Heart right ventricle (tissue), 16 donors: ENCODE measurements at places on chromosomes 13 and 19. TPM values are rescaled to one million over a fixed set of nuclear protein-coding genes. Genes with fewer than 3 reads are reported as not detected.

GRCh38 chr13:34161931-34162543, 344.1 kb downstream of the RFC3 start:
- no peak for DNase-seq
- H3K27ac ChIP-seq: peak overlapping the region; percentile 77
- H3K4me1 ChIP-seq: peaks cover 18% of the 10 kb centered on the region
- no peaks in the 10 kb centered on the region for H3K36me3 ChIP-seq

GRCh38 chr13:28820099-28821051, at the start of gene MTUS2:
Gene MTUS2 (plus strand): TSS chr13:28820339.
- no peak for DNase-seq
- peak within 1 kb of the TSS; percentile 30 for H3K4me3 ChIP-seq
- H3K27me3 ChIP-seq: peaks cover 67% of the 10 kb centered on the region
- peak within 1 kb of the TSS; percentile 34 for H3K27ac ChIP-seq
- no peaks in the 10 kb centered on the region for H3K4me1 ChIP-seq

GRCh38 chr19:48630296-48631063, 6.7 kb downstream of the DBP start:
- peak; percentile 78 for DNase-seq
- no peak overlapping the region for H3K4me3 ChIP-seq
- peaks cover 57% of the 10 kb centered on the region for H3K4me1 ChIP-seq
- peaks cover 3% of the 10 kb centered on the region for H3K36me3 ChIP-seq
- peak overlapping the region; percentile 77 for H3K27ac ChIP-seq
- no peaks in the 10 kb centered on the region for H3K27me3 ChIP-seq

- no peaks in the 10 kb centered on the region for H3K4me1 ChIP-seq
- no peak overlapping the region for H3K4me3 ChIP-seq
- H3K27me3 ChIP-seq: peaks cover 6% of the 10 kb centered on the region
- no peaks in the 10 kb centered on the region for H3K36me3 ChIP-seq
Observed at GRCh38 chr19:30064771-30065494, 122.9 kb downstream of the URI1 start.

DNA sequence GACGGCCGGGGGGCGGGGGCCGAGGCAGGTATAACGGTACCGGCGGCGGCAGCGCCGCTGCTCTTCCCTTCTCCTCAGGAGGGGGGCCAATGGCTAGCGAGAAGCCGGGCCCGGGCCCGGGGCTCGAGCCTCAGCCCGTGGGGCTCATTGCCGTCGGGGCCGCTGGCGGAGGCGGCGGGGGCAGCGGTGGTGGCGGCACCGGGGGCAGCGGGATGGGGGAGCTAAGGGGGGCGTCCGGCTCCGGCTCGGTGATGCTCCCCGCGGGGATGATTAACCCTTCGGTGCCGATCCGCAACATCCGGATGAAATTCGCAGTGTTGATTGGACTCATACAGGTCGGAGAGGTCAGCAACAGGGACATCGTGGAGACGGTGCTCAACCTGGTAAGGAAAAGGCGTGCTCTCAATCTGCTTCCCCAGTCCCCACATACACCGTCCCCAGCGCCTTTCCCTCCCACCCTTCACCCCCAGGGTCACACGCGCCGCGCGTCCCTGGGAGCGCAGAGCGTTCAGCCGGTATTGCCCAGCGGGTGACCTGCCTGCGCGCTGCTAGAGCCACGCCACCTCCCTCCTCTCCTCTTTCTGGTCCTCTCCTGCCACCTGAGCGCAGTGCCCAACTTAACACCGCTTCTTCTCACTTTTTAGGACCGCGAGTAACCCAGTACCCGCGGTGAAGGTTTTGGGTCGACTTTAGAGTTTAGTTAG, 814 bp downstream of the NBEA start:
- peak overlapping the region; percentile 88 for H3K4me3 ChIP-seq
- H3K36me3 ChIP-seq: no peaks in the 10 kb centered on the region
- peak overlapping the region; percentile 83 for H3K27ac ChIP-seq
- H3K27me3 ChIP-seq: no peaks in the 10 kb centered on the region
- peaks cover 26% of the 10 kb centered on the region for H3K4me1 ChIP-seq

- DNase-seq: no peak
- H3K27me3 ChIP-seq: no peaks in the 10 kb centered on the region
- H3K27ac ChIP-seq: no peak overlapping the region
- H3K4me3 ChIP-seq: no peak overlapping the region
- no peaks in the 10 kb centered on the region for H3K4me1 ChIP-seq
Observed at GRCh38 chr13:40031031-40031430, 375.6 kb downstream of the COG6 start.

DNA sequence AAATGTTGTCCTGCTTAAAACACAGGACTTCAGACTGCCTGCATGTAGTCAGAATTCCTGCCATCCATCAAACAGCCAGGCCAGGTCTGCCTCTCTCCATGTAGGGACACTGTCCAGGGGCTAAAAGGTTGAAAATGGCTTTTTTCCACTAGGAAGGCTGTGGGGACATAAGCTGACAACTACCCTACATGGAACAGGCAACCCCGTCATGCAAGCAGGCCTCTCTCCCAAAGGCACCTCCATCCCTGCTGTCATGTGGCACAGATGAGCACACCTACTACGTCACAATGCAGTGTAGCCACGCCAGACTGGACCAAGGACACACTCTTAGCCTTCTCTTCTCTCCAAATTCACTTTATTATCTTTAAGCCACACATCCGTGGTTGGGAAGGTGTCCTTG, 40.8 kb downstream of the LATS2 start:
- no peaks in the 10 kb centered on the region for H3K27me3 ChIP-seq
- peaks cover 65% of the 10 kb centered on the region for H3K4me1 ChIP-seq
- no peak for DNase-seq
- no peaks in the 10 kb centered on the region for H3K36me3 ChIP-seq
- H3K4me3 ChIP-seq: no peak overlapping the region

- H3K4me3 ChIP-seq: no peak overlapping the region
- H3K4me1 ChIP-seq: peaks cover 8% of the 10 kb centered on the region
- H3K27ac ChIP-seq: no peak overlapping the region
- no peak for DNase-seq
Observed at GRCh38 chr13:99542788-99543406, 41.6 kb downstream of the TM9SF2 start.

- H3K27me3 ChIP-seq: no peaks in the 10 kb centered on the region
- DNase-seq: no peak
- no peak overlapping the region for H3K4me3 ChIP-seq
- H3K4me1 ChIP-seq: peaks cover 9% of the 10 kb centered on the region
- peak overlapping the region; percentile 13 for H3K27ac ChIP-seq
Observed at GRCh38 chr13:34671137-34671536, 270.9 kb upstream of the NBEA start.

- H3K36me3 ChIP-seq: no peaks in the 10 kb centered on the region
- H3K27me3 ChIP-seq: peaks cover 18% of the 10 kb centered on the region
- H3K27ac ChIP-seq: no peak overlapping the region
- H3K4me1 ChIP-seq: no peaks in the 10 kb centered on the region
- no peak overlapping the region for H3K4me3 ChIP-seq
- DNase-seq: no peak
Observed at GRCh38 chr19:29121684-29122083, 91.3 kb downstream of the UQCRFS1 start.

DNA sequence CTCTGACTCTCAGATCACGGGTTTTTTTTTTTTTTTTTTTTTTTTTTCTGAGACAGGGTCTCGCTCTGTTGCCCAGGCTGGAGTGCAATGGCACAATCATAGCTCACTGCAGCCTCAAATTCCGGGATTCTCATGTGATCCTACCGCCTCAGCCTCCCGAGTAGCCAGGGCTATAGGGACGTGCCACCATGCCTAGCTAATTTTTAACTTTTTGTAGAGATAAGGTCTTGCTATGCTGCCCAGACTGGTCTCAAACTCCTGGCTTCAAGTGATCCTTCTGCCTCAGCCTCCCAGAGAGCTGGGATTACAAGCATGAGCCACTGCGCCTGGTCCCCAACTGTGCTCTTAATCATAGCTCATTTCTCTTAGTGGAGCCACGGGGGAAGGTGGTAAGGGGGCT, 4.6 kb upstream of the GRAMD1A start:
- no peak for DNase-seq
- peaks cover 63% of the 10 kb centered on the region for H3K4me1 ChIP-seq
- no peaks in the 10 kb centered on the region for H3K36me3 ChIP-seq
- H3K27ac ChIP-seq: peak overlapping the region; percentile 70
- no peak overlapping the region for H3K4me3 ChIP-seq

- DNase-seq: peak; percentile 50
- peaks cover 12% of the 10 kb centered on the region for H3K27me3 ChIP-seq
- no peaks in the 10 kb centered on the region for H3K36me3 ChIP-seq
Observed at GRCh38 chr13:76965759-76966421, 17.6 kb downstream of the ACOD1 start.

DNA sequence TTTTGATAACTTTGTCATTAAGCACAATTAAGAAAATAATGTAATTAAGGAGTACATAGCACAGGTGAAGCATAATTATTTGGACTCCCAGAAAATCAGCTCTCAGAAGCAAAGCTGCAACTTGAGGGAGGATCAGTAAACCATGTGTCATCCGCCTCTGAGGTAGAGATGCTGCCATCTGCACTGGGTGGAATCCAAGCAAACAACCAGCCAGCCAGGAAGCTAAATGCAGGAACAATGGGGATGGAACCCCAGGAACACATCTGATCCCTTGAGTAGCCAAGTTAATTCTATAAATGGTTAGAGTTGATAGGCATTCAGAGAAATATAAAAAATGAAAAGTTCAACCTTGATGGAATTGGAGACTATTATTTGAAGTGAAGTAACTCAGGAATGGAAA, 520.2 kb downstream of the RFC3 start:
- H3K4me3 ChIP-seq: no peak overlapping the region
- H3K4me1 ChIP-seq: no peaks in the 10 kb centered on the region
- no peak for DNase-seq

- peak overlapping the region; percentile 2 for H3K27ac ChIP-seq
- no peaks in the 10 kb centered on the region for H3K4me1 ChIP-seq
- H3K27me3 ChIP-seq: no peaks in the 10 kb centered on the region
- no peak for DNase-seq
Observed at GRCh38 chr13:67086260-67086659, 143.9 kb downstream of the PCDH9 start.

GRCh38 chr13:26721251-26722121, 39.1 kb downstream of the GPR12 start:
- peaks cover 8% of the 10 kb centered on the region for H3K27me3 ChIP-seq
- H3K4me3 ChIP-seq: no peak overlapping the region
- no peak for DNase-seq

DNA sequence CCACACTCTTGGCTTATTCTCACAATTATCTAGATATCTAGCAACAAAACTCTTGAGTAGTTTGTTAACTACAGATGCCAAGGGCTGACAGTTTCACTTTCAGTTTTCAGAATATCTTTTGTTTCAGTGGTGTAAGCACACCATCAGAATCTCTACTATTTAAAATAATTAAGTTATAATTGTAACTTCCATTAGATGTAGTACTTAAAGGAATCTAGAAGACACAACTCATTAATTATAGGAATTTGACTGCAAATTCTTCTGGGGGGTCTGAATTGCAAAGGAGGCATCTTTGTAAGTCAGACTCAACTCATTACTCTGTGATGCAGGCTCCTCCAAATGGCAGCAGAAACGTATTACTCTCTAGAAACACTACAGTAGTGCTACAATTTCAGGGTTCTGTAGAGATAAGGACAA, 44.9 kb upstream of the USPL1 start:
- H3K4me3 ChIP-seq: peak overlapping the region; percentile 33
- no peaks in the 10 kb centered on the region for H3K36me3 ChIP-seq
- peak overlapping the region; percentile 43 for H3K27ac ChIP-seq
- no peaks in the 10 kb centered on the region for H3K27me3 ChIP-seq

DNA sequence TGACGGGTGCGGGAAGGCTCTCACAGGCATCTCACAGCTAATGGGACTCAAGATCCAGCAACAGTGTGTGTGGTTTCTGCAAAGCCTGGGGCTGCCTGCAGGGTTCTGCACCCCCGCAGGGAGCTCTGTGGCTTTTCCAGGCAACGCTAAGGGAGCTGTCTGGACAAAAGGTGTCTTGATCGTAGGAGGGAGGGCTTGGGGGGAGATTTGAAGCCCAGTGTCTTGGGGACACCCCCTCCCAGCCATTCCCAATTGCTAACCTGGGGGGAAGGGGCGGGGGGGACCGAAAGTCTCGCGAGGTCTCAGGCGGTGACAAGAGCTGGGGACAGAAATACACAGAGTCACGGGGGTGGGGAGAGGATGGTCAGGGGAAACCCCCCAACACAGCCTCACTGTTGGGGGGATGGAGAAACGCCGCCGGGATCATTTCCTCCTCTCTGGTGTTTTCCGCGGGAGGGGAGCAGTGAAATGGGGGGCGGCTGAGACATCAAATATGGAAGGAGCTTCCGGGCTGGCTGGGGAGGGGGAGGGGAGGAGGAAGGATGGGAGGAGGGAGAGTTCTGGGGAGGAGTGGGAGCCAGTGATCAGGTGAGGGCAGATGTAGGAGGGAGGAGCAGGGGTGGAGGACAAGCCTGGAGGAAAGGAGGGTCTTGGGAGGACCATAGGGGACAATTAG, 13.3 kb downstream of the KCNC3 start:
- no peak overlapping the region for H3K4me3 ChIP-seq
- H3K27ac ChIP-seq: no peak overlapping the region
- no peaks in the 10 kb centered on the region for H3K4me1 ChIP-seq

GRCh38 chr19:35220315-35220921, 8.1 kb downstream of the FAM187B start:
- H3K4me1 ChIP-seq: peaks cover 12% of the 10 kb centered on the region
- no peak overlapping the region for H3K4me3 ChIP-seq
- no peak for DNase-seq
- no peaks in the 10 kb centered on the region for H3K36me3 ChIP-seq

DNA sequence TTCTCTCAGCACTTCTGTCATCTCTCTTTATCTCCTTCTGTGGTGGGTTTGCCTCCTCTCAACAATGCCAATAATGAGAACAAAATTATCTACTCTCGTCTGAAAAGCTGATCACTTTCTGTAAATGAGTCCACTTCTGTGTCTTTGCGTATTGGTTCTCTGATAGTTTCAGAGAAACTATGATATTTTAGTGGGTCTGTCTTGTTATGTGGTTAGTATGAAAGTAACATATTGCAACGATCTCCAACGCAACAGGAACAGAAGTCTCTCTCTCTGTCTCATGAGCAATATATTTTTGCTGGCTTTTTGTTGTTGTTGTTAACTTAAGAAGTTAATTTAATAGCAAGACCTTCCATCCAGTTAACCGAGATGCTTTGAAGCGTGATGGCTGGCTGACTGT, 47.8 kb upstream of the SLITRK6 start:
- no peaks in the 10 kb centered on the region for H3K27me3 ChIP-seq
- no peaks in the 10 kb centered on the region for H3K4me1 ChIP-seq
- H3K27ac ChIP-seq: no peak overlapping the region
- no peak for DNase-seq
- no peak overlapping the region for H3K4me3 ChIP-seq

The KLF16 gene
- total RNA-seq: 7.1 TPM

The WTIP gene
- total RNA-seq: 27.4 TPM

The CLEC11A gene
- 4.7 TPM for total RNA-seq

The IL27RA gene
- 7.6 TPM for total RNA-seq

The ICAM3 gene
- 24.8 TPM for total RNA-seq

The MYPOP gene
- total RNA-seq: 8.1 TPM

The DNAJC15 gene
- total RNA-seq: 21.4 TPM
